Uterus (tissue), 4 donors: ENCODE measurements at places on chromosomes 3 and 15. TPM values are rescaled to one million over a fixed set of nuclear protein-coding genes. Genes with fewer than 3 reads are reported as not detected.
A peak's percentile ranks its signal among the peaks of the same experiment; 100 is the strongest.

PLOD2 gene
- 23.5 TPM for total RNA-seq

ACP3 gene
- 5.6 TPM for total RNA-seq

TARS3 gene
- 10.6 TPM for total RNA-seq

GRCh38 chr15:31606194-31606669, 279.6 kb downstream of the KLF13 start:
- no peaks in the 10 kb centered on the region for H3K4me1 ChIP-seq
- no peak for DNase-seq
- H3K27me3 ChIP-seq, result no peaks in the 10 kb centered on the region
- no peak overlapping the region for H3K4me3 ChIP-seq
- no peaks in the 10 kb centered on the region for H3K36me3 ChIP-seq

GRCh38 chr3:173750591-173750990, 353.0 kb downstream of the NLGN1 start:
- H3K27me3 ChIP-seq, result no peaks in the 10 kb centered on the region
- DNase-seq, result no peak
- H3K4me3 ChIP-seq, result no peak overlapping the region
- no peak overlapping the region for H3K27ac ChIP-seq

DNA sequence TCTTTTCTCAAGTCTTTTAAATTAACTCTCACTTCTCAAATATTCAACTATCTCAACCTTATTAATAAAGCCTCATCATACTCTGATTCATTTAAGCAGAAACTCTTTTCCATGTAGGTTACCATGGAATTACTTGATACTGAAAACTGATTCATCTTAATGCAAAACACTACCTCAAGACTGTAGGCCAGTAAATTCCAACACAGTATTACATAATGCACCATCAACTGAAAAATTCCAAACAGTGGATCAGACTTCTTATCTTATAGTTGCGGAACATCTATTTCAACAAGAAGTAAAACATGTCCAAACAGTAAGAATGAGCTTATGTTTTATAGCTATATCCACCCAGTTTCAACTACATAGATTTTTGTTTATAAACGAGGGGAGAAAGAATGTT, 124.5 kb downstream of the PEAK1 start:
- H3K27ac ChIP-seq, result no peak overlapping the region
- no peak overlapping the region for H3K4me3 ChIP-seq
- H3K4me1 ChIP-seq, result no peaks in the 10 kb centered on the region
- H3K36me3 ChIP-seq, result no peaks in the 10 kb centered on the region
- H3K27me3 ChIP-seq, result no peaks in the 10 kb centered on the region

DNA sequence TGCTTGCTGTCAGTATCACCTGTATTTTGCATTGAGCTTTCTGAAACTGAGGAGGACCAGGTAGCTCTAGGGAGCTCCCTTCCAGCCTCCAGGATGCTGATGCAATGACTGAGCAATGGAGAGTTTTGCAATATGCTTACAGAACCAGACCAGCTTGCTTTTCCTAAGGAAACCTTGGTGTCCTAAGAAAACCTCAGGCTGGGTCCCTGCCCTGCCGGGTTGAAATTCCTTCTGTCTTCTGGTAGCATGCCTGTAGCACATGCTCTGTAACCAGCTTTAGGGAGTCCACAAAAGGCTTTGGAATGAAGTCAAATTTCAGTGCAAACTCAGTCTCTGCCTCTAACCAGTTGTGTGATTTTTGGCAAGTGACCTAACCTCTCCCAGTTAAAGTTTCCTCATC, 65.8 kb upstream of the GSK3B start:
- DNase-seq, result no peak
- no peaks in the 10 kb centered on the region for H3K27me3 ChIP-seq
- no peak overlapping the region for H3K27ac ChIP-seq
- no peaks in the 10 kb centered on the region for H3K4me1 ChIP-seq
- H3K36me3 ChIP-seq, result no peaks in the 10 kb centered on the region

GRCh38 chr15:77087213-77087612, 16.3 kb upstream of the TSPAN3 start:
- H3K27me3 ChIP-seq, result no peaks in the 10 kb centered on the region
- H3K4me1 ChIP-seq, result no peaks in the 10 kb centered on the region
- DNase-seq, result no peak
- H3K4me3 ChIP-seq, result no peak overlapping the region

GRCh38 chr15:80403712-80404056, 498 bp upstream of the ARNT2 start:
- DNase-seq, result peak; percentile 20
- peak overlapping the region; percentile 2 for H3K27ac ChIP-seq
- H3K4me3 ChIP-seq, result peak overlapping the region; percentile 25
- H3K4me1 ChIP-seq, result peaks cover 3% of the 10 kb centered on the region
- no peaks in the 10 kb centered on the region for H3K27me3 ChIP-seq
- no peaks in the 10 kb centered on the region for H3K36me3 ChIP-seq

DNA sequence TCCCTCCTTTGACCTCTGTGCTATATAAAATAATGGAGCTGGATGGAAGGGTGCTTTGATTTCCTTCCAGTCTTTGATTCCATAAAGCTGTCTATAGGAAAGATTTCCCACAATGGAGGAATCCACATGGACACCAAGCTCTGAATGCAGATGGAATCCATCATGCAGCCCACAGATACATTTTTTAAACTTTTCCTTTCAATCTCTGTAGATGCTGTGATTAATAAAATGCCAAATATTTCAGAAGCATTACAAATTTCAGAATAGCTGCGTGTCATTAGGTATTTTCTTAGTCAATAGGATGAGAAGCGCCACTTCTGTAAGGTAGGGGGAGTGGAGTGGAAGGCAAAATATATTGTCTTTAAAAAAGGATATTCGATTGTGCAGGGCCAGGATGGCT, 489.0 kb downstream of the NTRK3 start:
- no peak overlapping the region for H3K4me3 ChIP-seq
- no peaks in the 10 kb centered on the region for H3K36me3 ChIP-seq
- no peaks in the 10 kb centered on the region for H3K27me3 ChIP-seq
- DNase-seq, result no peak

DNA sequence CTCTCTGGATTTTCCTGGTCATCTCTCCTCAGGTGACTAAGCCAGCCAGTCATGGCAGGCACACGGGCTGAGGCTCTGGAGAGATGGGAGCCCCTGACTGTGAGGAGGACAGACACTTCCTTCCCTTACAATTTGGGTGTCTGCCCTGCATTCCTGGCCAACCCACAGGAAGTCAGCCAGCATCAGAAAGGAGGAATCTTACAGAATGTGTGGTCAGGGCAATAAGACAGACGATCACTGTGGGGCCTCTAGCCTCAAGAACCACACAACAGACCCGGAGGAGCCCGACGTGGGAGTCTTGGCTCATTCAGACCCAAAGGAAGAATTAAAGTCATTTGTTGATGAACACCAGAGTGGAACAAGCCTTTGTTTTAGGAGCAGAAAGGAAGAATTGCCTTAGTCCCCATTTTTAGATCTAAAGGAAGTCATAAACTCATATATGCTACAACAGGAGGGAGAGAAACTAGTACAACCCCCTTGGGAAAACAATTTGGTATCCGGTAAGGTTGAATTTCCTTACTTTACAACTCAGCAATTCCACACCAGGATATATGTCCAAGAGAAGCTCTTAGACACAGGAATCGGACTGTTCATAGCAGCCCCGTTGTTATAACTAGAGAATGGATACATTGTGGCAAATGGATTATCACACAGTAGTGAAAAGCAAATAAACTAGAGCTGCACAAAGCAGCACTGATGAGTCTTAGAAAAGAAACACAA, 62.2 kb downstream of the ABTB1 start:
- peaks cover 6% of the 10 kb centered on the region for H3K4me1 ChIP-seq
- H3K27ac ChIP-seq, result peak overlapping the region; percentile 73
- H3K27me3 ChIP-seq, result no peaks in the 10 kb centered on the region
- no peak overlapping the region for H3K4me3 ChIP-seq

DNA sequence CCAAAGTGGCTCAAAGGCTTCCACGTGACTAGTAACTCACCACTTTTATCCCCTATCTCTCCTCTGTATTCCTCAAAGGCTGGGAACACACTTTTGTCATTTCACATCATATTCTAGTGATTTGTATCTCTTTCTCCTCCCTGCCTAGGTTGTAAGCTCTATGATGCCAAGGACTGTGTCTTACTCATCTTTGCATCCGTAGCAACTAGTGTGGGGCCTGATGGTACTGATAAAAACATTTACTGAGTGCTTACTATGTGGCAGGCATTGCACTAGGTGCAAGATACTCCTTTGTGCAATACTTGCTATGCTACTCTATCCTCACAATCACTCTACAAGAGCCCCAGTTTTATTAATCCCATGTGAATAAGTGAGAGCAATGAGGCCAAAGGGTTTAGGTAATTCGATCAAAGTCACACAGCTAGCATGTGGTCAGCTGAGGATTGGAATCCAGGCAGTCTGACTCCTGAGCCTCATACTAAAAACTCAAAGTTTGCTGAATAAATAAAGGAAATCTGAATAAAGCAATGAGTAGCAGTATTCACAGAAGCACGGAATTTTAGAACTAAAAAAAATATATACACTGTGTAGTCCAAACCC, 342.6 kb upstream of the ICE2 start:
- H3K36me3 ChIP-seq, result no peaks in the 10 kb centered on the region
- H3K27me3 ChIP-seq, result no peaks in the 10 kb centered on the region
- no peaks in the 10 kb centered on the region for H3K4me1 ChIP-seq
- H3K4me3 ChIP-seq, result no peak overlapping the region
- H3K27ac ChIP-seq, result no peak overlapping the region

DNA sequence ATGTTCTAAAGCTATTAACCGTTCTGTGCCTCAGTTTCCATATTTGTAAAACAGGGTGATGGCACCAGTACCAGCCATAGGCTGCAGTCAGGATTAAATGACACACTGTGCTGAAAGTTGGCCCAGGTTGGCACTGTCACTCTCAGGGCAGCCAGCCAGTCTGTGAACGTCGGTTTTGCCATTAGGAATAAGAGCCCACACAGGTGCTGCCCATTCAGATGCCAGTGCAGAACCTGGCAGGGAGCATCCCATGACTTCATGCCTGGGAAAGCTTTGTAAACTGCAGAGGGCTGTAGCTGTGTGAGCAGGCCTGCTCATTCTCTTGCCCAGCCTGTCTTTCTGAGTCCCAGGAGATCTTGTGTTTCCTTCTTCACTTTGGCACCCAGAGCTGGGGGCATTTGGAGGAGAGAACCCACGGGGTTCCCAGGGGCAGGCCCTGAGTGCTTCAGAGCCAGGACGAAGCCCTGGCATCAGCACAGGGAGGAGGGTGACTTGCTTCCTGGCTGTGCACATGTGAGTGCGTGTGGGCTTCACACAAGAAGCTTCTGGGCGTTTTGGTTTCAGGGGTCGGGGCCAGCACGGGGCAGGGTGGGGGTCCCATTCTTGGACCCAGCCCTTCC, 46.9 kb downstream of the ZNF710 start:
- H3K27ac ChIP-seq, result no peak overlapping the region
- no peaks in the 10 kb centered on the region for H3K4me1 ChIP-seq
- no peaks in the 10 kb centered on the region for H3K27me3 ChIP-seq

- no peaks in the 10 kb centered on the region for H3K36me3 ChIP-seq
- no peaks in the 10 kb centered on the region for H3K4me1 ChIP-seq
- no peaks in the 10 kb centered on the region for H3K27me3 ChIP-seq
- H3K4me3 ChIP-seq, result no peak overlapping the region
- DNase-seq, result no peak
Measured at GRCh38 chr3:107819656-107820055, 271.2 kb downstream of the CD47 start.
